ENCODE measurements at places on chromosomes 1 and 21.

DNA sequence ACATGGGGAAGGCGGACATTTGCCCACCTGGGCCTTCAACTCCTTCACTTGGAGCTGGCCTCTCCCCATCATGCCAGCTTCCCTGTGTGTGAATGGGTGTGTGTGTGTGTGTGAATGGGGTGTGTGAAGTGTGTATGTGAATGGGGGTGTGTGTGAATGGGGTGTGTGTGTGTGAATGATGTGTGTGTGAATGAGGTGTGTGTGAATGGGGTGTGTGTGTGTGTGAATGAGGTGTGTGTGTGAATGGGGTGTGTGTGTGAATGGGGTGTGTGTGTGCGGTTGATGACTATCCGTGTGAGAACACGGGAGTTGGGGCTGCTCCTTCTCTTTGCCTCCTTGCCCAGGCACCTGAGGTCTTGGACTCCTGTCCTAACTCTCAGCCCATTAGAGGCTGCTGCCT, 9.6 kb downstream of the MFSD2A start:
- no peak for DNase-seq

DNA sequence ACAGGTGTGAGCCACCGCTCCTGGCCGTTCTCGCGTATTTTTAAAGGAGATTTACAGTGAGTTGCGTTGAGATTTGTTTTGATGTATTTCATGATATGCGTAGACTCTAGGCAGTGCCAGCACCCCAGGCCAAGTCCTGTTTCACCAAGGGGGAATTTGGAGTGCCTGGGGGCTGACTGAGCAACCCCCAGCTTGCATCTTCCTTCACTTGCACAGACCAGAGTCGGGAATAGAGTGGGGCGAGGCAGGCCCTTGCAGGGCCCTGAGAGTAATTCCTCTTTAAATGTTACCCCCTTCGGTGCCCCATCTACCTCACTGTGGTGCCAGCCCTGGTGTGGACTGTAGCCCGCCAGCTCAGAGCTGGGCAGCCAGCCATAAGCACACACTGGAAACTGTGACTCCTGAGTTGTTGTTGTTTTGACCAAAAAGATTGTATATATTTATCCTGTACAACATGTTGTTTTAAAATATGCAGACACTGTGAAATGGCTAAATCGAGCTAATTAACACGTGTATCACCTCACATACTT, 269.5 kb downstream of the NPHP4 start:
- DNase-seq: no peak

- DNase-seq: no peak
These were observed 21.4 kb upstream of the CLCA1 start for GRCh38 chr1:86447198-86447790.

GRCh38 chr1:222792744-222793143, 22.1 kb upstream of the DISP1 start:
- no peak for DNase-seq

DNA sequence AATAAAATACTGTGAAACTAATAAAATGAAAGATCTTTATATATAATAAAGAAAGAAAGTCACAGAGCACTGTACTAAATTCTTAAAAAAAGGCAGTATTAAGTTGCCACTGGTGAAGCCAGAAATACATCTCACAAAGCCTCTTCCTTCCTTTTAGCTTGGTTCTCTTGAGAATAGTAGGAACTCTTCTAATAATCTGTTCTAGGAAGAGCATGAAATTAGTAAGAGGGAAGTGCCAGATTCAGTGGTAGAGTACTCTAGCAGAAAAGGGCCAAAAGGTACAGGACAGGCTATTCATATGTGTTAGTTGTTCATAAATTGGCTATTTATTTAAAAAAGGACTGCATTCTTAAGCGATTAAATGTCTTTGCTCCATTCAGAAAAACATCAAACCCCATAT, 33.7 kb downstream of the CTTNBP2NL start:
- no peak for DNase-seq

Data from stimulated activated CD8-positive, alpha-beta memory T cell treated with anti-CD3 and anti-CD28 coated beads, Interleukin-4, amount 100 ng/mL, for 4 hours (primary cell).